ENCODE measurements at places on chromosomes 2 and 18.

DNA sequence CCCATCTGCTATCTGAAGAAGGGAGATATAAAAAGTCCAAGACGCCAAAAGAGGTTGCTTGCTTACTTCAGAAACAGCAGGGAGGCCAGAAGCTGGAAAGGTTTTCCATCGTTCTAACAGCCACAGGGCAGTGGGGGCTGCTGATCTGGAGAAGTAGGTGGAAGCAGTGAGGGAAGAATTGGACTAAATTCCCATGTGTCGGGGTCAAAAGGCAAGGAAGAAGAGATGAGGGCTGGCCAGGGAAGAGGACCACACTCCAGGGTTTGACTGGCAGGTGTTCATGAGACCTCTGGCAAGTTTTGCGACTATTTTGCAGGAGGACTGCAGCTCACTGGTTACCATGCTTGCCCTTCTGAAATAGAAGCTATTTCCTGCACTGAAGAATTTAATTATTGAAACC, 91.0 kb downstream of the SCG2 start:
- no peak for DNase-seq

DNA sequence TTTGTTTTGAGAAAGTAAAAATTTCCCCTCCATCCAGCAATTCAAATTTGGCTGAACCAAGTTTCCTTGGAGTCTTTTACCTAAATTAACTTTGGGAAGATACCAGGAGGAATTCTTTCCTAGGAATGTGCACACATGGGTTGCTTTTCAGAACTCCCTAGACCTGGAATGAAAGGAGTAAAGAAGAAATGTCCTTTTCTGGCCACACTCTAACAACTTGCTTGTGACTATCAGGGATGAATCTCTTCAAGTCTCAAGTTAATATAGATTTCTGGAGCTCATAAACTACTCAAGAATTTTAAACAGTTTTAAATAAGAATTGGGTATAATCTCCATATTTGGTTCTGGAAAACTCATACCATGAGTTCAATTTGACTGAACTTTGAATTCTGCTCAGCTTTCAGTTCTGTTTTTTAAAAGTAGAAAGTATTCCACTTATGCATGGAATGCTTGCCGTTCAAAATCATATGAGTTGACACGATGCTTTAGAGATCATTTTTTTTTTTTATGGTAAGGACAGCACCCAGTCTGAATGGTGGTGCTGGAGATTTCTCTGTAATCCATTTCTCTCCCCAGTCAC, 7.7 kb downstream of the RASGRP3 start:
- no peak for DNase-seq

DNA sequence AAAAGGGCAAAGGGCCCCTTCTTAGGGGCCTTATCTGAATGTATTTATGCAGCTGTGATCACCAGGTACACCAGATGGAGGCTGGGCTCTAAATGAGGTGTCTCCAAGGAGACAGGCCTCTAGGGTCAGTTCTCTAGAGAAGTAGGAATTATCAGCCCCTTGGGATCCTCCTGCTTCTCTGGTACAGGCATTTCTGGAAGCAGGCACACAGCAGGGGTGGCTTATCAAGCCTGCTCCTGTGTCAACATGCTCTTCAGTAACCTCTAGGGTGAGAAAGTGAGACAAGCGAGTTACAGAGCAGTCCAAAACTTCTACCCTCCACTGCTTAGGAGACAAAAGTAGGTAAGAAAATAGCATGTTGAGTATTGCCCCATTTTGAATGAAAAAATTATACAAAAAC, 13.8 kb downstream of the TPGS2 start:
- DNase-seq, result no peak

DNA sequence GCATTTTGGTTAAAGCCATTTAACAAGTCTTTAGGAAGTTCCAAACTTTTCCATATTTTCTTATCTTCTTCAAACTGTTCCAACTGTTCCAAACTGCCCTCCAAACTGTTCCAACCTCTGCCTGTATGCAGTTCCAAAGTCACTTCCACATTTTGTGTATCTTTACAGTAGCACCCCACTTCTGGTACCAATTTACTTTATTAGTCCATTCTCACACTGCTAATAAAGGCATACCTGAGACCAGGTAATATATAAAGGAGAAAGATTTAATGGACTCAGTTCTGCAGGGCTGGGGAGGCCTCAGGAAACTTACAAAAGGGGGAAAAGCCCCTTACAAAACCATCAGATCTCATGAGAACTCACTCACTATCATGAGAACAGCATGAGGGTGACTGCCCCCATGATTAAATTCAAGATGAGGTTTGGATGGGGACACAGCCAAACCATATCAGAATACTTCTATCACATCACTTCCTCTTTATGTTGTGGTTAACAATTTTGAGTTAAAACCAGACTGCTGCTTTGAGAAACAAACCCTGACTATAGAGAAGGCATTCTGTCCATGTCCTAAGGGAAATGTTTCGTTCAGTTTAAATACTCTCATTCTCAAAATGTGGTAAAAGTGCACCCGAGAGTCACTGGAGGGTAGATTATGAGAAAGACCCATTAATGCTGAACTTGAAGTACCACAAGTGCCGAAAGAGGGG, 11.0 kb downstream of the IL18R1 start:
- DNase-seq, result no peak

- no peak for DNase-seq
Measured at GRCh38 chr2:41137031-41137430, 685.1 kb upstream of the SLC8A1 start.

DNA sequence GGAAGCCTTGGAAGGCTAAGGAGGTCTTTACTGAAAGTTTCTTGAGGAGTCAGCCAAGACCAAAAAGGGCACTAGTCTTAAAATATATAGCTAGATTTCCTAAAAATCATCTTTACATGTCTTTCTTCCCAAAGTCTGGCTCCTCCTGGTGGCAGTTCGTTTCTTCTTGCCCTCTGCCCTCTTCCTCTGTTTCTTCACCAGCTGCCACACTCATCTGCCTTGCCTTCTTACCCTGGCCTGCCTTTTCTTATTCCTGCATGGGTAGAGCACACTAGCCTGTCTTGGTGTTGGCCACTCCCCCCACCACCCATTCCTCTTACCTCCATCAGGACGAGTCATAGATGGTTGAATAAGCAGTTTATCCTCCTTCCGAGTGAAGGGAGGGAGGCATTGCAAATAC, 129.8 kb downstream of the RAPGEF4 start:
- DNase-seq, result no peak

DNA sequence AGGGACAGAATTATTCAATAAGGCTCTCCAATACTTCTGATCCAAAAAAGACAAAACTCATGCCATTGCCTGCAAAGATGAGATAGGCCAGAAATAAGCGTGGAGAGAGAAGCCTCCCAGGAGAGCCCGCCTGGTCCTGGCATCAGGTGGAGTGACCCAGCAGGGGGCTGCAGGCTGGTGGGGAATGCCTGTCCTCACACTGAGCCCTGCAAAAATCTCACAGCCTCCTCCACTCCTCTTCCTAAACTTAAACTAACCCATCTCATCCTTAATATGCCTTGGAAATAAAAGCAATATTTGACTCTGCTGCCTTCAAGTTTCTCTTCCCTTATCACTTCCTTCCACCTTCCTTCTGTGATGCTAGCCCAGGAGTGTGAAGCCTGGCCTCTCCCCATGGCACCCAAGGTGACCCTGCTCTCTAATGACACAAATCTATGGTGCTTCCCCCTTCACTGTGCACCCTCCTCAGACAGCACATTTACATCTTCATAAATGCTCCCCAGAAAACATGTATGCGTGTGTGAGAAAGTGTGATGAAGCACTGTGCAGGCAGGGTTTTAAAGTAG, 218.4 kb downstream of the ANAPC1 start:
- DNase-seq, result no peak

DNA sequence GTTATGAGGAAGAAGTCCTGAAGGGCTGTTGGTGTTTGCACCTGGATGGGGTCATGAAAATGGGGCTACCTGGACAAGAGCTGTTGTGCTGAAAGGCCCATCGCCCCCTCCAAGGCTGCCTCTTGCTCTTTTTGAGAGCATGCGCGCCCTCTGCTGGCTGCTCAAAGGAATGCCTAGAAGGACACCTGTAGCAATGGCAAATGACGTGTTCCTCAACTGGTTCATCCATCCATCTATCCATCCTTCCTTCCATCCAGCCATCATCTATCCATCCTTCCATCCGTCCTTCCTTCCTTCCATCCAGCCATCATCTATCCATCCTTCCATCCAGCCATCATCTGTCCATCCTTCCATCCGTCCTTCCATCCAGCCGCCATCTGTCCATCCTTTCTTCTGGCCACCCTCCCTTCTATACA, 17.2 kb upstream of the RPL31 start:
- peak; percentile 34 for DNase-seq

DNA sequence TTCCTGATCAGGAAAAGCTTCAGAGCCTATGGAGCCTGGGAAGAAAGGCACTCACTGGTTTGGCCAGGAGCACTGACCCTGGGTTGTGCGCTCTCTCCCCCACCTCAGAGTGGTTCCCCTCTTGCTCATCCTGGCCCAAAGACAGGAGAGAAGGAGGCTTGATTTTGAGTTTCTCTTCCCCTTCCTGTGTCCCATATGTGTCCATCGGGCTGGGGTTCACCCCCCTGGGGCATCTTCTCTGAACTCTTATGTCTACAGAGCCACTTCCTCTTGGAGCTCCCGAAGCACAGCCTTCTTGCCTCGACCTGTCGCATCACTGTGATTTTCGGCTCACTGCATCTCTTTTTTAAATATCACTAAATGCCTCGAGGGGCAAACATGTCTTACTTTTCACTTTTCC, 692.3 kb downstream of the RNF144A start:
- DNase-seq, result no peak

- no peak for DNase-seq
Measured at GRCh38 chr2:181319286-181319685, 137.9 kb upstream of the ITGA4 start.

DNA sequence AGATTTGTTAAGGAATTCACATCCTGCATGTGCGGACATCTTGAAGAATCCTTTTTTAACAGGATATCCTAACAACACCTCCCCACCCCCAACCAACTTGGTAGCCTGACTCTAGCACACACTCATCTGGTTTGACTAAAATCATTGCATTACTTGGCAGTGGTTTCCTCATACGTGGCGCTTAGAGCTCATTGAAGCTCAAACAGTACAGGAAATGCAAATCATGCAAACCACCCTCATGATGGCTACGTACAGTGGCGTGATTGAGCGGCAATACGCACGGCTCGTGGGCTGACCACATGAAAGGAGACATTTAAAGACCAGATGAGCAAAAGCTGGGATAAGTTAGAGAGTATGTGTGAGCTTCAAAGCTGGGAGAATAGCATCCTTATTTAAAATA, 336.2 kb downstream of the ZEB2 start:
- DNase-seq, result no peak

DNA sequence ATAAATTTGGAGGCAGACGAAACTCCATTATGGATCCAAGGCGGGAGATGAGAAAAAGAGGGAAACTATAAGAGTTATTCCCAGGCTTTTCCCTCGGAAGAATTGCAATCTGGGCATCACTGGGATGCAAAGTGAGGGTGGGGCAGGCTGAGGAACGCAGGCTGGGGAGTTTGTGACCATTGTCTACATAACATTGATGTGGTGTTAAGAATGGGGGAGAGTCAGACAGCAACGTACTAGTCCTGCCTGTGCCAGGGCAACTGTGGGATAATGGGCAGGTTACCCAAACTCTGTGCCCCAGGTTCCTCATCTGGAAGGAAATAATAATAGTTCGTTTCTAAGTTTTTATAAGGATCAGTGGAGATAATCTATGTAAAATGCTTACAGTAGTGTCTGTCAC, 84.4 kb upstream of the SIX2 start:
- no peak for DNase-seq

- DNase-seq, result no peak
Measured at GRCh38 chr2:131046028-131046917, 47.0 kb downstream of the FAM168B start.

DNA sequence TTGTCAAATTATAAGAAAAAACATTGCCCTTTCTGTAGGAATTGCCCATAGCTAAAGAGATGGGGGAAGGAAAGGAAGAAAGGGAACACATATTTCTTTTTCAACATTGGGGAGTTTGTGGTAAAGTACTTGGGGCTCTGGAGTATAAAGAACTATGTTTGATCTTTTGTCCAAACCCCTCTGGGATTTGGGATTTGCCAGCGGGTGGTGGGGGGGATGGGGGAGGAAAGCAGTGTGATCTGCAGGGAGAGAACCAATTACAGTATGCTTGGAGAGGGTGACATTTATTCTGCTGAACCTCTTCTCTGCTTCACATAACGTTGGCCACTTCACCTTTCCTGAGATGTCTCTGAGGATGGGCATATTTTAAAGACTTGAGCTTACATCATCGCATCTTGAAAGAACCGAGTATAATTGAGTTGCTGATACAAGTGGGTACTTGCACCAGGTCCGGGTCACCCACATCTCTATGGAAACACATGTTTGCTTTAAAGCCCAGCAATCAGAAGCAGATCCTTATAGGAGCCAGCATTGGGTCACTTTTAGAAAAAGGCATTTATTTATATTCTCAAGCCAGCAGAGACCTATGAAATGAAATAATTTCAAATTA, 73.1 kb downstream of the SPATS2L start:
- DNase-seq, result peak; percentile 43

GRCh38 chr2:151730262-151730975, 3.9 kb downstream of the NEB start:
- peak; percentile 28 for DNase-seq

DNA sequence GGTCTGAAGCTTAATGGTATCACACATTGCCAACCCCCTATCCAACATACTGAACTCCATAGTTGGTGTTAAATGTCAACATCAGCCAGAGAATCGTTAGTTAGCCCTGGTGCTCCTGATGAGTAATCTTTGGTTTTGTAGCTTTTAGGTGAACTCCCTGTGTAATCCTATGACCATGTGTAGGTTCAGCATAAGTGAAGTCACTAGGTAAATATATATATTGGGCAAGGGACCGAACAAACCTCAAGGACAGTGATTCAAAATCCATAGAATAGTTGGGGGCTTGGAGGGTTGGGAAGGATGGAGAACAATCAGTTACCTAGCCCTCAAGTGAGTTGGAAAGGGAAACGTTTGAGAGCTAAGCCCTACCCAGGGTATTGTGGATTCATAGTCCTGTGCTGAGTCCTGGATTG, 16.0 kb upstream of the AP1S3 start:
- no peak for DNase-seq

- DNase-seq, result no peak
Measured at GRCh38 chr2:19321946-19322345, 36.5 kb downstream of the OSR1 start.

DNA sequence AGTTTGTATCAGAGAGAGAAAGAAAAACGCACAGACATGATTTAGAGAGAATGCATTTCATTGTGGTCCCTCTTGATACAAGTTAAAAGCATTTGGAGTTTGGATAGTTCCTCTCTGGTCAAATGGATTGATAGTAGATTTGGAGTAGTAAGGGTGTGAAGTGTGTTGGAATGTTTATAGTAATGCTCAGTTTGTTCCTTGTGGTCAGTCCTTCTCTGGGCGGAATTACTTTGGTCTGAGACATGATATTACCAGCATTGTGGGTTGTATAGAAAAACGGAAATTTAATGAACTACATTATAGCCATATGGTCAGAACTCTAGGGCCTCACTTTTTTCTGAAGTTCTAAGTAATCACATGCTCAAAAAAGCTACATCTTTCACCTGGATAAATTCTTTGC, 178.9 kb downstream of the AGAP1 start:
- no peak for DNase-seq

GRCh38 chr2:8796878-8797550, 40.4 kb downstream of the KIDINS220 start:
- DNase-seq, result no peak

GRCh38 chr18:48428475-48429177, 19.4 kb upstream of the ZBTB7C start:
- no peak for DNase-seq

- DNase-seq, result no peak
Measured at GRCh38 chr2:218024336-218024735, 21.5 kb upstream of the TNS1 start.

Data from foreskin keratinocyte (primary cell).